Gastrocnemius medialis (tissue), 4 donors: ENCODE measurements at places on chromosomes 1 and 21. TPM values are rescaled to one million over a fixed set of nuclear protein-coding genes. Genes with fewer than 3 reads are reported as not detected.

OR6P1 gene
- not detected for total RNA-seq

CGN gene
- total RNA-seq: 0.78 TPM

MMEL1 gene
- total RNA-seq: not detected

TFF2 gene
- total RNA-seq: not detected

VAV3 gene
- 0.49 TPM for total RNA-seq

PROK1 gene
- 2.8 TPM for total RNA-seq

TFF3 gene
- total RNA-seq: 0.87 TPM

TMOD4 gene
- 315 TPM for total RNA-seq

AGO3 gene
- total RNA-seq: 14.1 TPM

GPR61 gene
- total RNA-seq: not detected

UCK2 gene
- total RNA-seq: 21.3 TPM

KCNK2 gene
- total RNA-seq: 2.4 TPM

ELAPOR1 gene
- total RNA-seq: not detected

CLDN8 gene
- not detected for total RNA-seq

TSSK3 gene
- total RNA-seq: not detected

DCST2 gene
- not detected for total RNA-seq

TCHH gene
- 0.13 TPM for total RNA-seq

CRNN gene
- not detected for total RNA-seq

CRB1 gene
- total RNA-seq: 1.5 TPM

LYPD8 gene
- not detected for total RNA-seq

GABPB2 gene
- 19.8 TPM for total RNA-seq

SPRR1B gene
- not detected for total RNA-seq

IL19 gene
- not detected for total RNA-seq

EFNA4 gene
- total RNA-seq: 0.78 TPM

ACKR1 gene
- 22.8 TPM for total RNA-seq

ATAD3C gene
- not detected for total RNA-seq

CHIA gene
- total RNA-seq: not detected

HES3 gene
- total RNA-seq: not detected

NBPF11 gene
- total RNA-seq: 1.8 TPM

NBPF6 gene
- not detected for total RNA-seq

CFAP126 gene
- total RNA-seq: not detected

OPRD1 gene
- 0.24 TPM for total RNA-seq

FMN2 gene
- total RNA-seq: not detected

HTR1D gene
- total RNA-seq: not detected

JAK1 gene
- total RNA-seq: 241 TPM

S100A10 gene
- 60.3 TPM for total RNA-seq

RAB3B gene
- total RNA-seq: not detected

FCGR2B gene
- 9.4 TPM for total RNA-seq

CLCA1 gene
- total RNA-seq: not detected

AGO4 gene
- 25.1 TPM for total RNA-seq

SLC1A7 gene
- total RNA-seq: 0.24 TPM
